ENCODE measurements at places on chromosomes 12 and 14.
A peak's percentile ranks its signal among the peaks of the same experiment; 100 is the strongest.

DNA sequence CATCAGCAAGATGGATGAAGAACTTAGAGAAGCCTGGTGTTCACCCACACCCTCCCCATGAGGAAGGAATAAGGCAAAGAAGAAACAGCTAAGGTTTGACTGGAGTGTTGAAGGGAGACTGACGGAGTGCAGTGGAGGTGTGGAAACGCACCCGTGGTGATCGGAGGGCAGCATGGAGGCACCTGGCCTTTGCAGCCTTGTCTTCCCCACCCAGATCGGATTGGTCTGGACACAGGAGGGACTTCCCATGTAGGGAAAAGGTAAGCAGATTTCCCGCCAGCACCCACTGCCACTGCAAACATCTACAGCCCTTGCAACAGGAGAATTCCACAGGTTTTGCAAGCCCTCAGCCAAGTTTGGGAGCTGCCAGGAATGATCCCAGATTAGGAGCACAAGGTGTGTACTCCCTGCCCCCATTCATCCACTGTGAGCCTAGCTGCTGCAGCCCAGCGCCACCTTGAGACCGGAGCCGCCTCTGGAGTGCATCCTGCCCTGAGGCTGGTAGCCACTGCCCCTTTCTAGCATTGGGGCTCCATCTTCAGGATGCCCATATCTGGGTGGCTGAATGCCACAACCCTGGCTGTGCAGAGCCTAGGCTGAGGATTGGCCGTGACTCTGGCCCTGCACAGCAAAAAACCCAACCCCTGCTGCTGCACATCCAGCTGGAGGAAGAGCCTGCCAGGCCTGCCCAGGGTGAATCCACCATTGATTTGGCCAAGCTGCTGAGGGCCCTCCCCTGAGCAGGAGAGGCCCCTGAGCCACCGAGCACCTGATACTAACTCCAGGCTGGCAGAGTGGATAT is 411.1 kb downstream of the TMEM121 start:
- DNase-seq = no peak

DNA sequence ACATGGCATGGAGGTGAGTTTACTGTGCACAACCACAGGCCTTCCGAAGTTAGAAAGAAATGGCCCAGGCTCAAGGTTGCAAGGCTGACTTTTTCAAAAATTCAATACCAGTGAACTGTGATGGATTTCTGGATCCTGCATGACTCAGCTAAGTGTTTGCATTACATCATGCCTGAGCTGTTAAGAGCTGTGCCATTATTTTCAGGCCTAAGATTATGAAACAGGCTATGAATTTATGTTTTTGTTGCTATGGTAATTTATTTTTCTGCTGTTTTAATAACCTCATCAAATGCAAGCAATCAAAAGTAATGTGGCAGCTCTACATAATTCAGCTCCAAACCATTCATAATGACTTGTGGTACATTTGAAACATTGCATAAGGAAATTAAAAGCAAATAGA is 457.7 kb upstream of the TMEM132C start:
- peak; percentile 23 for DNase-seq

DNA sequence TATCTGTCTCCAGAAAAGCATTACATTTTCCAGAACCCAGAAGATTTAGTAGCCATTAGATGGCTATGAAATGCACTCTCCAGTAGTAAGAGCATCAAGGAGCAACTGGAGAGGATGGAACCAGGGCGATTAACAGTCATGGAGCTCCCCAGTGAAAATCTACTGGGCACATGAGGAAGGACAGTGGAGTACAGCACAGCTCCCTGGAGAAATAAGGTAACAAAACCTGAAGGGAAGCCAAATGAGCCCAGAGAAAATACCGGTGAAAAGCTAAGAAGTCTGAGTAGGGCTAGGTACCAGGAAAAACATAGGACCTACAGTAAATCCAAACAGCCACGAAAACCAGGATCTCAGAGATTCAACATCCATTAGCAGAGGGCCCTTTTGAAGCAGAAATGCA is 21.6 kb downstream of the SOX5 start:
- no peak for DNase-seq

DNA sequence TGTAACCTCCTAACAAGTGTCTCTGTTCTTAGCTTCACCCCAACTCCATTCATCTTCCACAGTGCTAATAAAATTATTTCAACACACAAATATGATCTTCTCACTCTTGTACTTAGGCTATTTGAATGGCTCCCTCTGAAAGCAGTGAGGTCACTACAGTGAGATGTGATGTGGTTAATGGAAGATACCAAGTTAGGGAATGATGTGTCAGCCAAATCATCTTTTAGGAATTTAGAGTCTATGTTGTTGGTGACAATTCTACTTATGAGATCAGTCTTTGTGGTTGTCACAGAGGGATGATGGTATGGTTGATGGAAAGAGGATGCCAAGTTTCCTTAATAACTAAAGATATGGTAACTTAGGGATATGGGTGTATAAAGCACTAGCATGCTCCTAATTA is 57.6 kb downstream of the POLR3B start:
- DNase-seq = no peak

DNA sequence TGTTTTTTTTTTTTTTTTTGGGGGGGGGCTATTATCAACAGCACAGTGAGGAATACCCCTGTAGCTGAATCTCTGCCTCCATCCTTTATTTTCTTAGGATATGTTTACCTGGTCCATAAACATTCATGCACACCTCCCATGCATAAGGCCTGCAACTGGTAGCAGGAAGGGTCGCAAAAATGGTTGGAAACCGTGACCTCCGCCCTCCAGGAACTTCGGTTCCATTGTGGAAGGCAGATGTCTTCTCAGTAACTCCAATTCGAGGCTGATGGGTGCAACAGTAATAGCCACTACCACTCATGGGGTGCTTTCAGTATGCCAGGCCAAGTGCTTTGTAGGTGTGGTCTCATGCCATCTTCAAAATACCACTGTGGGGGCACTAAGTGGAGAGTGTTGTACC is 40.2 kb downstream of the ACACB start:
- no peak for DNase-seq

DNA sequence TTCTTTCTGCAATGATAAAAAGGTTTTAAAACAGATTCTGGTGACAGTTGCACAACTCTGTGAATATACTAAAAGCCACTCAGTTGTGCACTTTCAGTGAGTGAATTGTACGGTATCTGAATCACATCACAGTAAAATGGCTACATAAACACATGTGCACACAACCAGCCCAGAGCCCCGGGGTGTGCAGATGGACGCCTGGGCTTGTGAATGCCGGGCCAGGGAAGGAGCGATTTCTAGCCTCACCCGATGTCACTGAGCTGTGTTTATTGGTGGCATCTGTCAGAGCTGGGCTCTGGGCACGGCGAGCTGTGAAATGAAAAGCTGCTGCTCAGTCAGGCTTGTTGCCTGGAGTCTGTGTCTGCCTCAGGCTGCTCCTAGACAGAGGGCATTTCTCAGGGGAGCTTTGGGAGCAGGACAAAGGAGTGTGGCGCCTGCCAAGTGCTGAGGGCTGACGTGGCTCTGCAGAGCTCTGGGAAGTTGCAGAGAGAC is 25.9 kb downstream of the RHOF start:
- no peak for DNase-seq
